ENCODE measurements at places on chromosomes 11 and 22.

- DNase-seq: no peak
Measured at GRCh38 chr22:41074061-41074460, 18.3 kb upstream of the EP300 start.

DNA sequence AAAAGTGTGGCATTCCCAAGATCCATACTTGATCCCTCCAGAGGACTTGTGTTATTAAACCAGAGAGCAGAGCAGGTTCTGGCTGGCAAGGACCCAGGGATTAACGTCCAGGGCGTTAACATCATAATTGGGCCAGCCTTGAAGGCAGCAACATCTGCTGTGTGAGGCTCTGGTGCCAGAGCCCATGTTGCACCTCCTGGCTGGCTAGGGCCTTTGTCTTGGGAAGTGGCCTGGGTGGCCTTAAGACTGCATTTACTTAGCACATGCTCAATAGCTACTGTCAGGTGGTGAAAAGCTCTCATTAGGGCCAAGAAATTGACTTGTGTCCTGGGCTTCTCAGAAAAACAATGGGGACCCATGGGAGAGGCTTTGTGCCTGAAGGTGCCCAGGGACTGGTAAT lies 66.6 kb downstream of the CACNG2 start:
- no peak for DNase-seq

DNA sequence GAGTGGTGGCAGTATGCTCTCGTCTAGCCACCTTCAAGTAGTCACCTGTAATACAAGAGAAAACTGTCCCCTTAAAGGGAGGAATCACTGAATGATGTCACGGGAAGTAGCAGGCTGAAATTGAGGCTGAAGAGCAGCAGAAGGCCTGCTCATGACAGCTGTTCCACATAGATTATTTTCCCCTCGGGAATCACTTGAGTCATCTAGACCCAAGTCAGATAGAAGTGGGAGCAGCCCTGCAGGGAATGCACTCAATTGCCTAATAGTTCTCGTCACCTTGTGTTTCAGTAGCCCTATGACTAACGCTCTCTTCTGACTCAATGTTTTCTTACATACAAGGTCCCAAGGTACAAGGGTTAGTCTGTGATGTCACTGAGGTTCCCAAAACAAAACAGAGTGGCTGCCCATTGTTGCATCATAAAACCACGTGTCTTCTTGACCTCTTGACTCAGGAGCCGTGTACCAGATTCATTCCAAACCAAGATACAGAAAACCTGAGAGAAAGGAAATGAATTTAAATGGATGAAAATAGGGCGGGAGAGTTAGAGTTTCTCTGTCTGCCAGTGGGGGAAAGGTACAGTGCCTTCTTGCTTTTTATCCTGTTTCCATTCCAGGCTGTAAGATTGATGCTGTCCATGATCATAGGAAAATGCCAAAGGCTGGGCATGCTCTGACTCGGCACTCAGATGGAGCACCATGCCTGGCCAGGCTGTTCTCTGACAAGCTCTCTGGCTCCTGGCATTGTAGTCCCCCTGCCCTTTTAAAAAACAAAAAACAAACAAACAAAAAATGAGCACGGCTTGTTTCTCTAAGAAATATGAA lies 21.6 kb upstream of the C11orf96 start:
- no peak for DNase-seq

- no peak for DNase-seq
Measured at GRCh38 chr11:125773516-125773915, 5.1 kb downstream of the PATE2 start.

- DNase-seq: no peak
Measured at GRCh38 chr22:27296091-27296675, 505.4 kb downstream of the MN1 start.

DNA sequence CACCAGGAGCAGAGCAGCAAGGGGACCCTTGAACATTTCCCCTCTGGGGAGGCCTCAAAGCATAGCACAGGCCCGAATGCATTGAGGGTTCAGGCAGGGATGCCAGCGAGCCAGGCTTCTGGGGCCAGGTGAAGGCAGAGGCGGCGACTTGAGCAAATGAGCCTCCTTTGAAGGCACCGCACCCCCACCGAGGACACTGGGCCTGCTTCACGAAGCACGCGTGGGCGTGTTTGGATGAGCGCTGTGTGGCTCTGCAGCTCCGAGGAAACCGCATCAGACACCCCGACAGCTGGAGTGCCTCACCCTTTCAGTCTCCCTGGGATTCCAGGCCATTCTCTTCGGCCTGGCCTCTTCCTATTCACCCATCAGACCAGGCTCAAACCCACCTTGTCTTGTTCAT lies 301.8 kb downstream of the NTM start:
- no peak for DNase-seq

DNA sequence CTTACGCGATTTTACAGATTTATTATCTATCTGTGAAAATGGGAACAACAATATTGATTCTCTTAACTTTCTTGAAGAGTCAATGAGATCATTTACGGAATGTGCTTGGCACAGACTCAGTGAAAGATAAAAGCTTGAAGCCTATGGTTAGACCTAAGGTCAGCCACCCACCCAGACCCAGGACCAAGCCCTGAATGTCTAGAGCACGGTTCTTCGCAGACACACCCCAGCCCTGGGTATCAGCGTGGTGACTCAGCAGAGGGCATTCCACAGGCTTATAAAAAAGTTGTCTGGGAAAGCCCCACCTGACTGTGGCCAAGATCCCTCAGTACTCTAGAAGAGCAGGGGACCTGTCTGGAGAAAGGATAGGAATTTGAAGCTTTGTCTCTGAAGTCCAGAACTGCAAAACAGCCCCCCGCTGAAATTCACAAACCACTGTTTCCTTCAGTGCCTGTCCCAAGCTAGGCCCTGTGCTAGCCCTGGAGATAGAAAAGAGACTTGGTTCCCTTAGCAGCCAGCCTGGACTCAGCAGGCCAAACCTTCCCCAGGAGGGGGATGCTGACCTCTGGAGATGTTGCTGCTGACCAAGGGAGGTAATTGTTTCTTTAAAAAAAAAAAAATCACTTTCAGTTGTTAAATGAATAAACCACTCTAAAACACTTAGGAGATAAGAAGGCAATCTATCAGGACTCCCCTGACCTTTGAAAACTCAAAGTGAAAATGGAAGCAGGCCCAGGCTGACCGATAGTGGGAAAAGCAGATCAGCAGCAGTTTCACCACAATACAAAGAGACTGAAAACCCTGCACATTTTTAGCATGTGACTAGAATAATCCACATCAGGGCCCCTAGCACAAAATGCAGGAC lies 114.0 kb downstream of the ABTB2 start:
- DNase-seq: no peak

DNA sequence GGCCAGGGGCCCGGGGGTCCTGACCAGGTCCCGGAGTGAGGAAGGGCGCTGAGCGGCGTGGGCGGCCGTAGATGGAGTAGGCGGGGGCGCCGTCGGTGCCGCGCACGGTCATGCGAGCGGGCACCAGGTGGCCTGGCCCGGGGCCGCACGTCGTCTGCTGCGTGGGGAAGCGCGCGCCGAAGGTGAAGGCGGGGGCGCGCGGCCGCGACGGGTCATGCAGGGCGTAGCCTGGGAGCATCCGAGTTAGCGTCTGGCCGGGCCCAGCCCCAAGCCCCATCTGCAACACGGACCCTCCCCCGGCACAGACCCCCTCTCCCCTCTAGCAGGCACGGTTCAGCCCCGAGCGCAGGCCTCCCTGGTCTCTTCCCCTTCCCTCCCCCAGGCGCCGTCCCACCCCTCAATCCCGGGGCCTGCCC lies 1.7 kb upstream of the TYMP start:
- DNase-seq: no peak

DNA sequence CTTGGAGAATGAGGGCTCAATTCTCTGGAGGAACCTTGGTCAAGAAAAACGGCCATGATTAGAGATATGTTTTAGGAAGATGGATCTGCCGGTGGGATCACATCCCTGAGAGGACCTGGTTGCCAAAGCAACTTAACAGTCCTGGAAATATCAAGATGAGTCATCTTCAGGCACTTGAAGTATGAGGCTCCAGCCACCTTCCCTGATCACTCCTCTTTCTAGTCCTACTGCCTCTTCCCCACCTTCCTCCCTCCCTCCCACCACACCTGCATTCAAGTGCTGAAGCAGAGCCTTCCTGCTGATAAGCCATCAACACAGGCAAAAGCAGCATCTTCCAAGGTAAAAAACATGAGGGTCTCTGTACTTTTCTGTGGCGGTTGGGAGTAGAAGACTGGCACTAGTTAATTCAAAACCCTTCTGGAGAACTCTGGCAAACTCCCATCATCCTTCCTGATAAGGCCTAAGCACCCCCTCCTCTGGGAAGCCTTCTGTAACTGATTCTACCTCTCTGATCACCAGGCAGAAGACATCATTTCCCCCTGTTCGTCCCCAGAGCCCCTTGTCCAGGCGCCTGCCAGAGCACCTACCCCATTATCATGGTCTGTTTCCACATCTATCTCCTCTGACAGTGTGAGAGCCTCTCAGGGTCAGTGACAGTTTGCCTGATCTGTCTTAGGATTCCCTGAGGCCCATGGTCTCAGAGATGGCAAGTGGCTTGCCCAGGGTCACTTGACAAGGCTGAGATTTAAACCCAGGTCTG lies 79.8 kb downstream of the CLPB start:
- no peak for DNase-seq

DNA sequence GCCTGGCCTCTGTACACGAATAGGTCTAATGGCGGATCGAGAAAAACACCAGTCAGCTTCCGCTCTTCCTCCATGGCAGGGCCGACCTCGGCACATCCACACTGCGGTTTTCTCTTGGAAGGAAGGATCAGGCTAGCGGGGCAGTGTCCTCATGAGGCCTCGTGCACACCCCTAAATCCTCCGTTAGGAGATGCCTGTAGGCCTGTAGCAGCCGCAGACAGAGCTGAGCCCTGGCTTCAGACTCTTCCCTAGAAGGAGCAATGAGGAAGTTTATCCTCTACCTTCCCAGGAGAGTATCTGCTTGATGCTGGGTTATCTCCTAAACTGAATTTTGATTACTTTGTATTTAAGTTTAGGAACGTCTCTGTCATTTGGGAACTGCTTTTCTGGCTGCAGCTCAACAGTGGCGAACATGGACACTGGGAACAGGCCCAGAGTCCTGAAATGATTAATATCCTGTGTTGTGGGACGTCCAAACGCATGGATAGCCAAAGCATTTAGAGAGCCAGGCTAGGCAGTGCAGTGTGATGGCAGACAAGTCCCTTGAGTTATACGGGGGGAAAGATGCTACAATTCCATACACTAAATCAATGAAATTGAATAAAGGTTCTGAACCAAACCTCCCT lies 16.5 kb upstream of the BMAL1 start:
- DNase-seq: no peak

GRCh38 chr11:9562716-9563115 lies 10.8 kb upstream of the WEE1 start:
- DNase-seq: no peak

DNA sequence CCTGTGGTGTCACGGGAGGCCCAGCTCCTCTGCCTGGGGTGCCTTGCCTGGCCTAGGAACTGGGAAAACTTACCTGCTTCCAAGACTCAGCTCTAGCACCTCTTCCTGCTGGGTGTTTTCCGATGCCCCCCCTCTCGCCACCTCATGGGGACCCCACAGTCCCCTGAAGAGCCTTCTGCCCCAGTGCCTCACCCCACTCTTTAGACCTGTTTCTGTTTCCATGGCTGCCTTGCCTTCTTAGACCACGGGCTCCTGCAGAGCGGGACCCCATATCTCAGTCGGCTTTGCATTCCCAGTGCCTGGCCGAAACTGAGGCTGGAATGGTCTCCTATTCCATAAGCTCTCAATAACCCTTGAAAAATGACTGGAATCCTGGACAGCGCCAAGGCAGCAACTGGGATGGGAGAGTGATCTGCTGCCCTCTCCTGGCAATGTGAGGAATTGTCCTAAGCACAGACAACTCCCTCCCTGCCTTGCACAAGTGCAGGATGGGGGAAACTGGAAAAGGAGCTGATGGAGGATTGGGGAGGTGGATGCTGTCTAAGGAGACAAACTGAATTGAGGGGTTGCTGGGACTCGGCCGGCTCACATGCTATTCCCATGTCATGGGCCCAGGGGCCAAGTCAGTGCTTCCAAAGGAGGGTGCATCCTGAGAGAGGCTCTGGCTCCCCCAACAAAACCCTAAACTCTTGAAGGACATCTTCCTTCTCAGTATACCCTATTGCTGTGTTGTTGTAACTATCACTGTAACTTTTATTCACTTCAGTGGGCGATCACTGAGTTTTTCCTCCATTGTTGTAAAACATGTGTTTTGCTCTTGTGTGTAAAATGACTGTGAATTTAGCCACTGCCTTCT lies 26.6 kb upstream of the IL17RA start:
- DNase-seq: no peak

DNA sequence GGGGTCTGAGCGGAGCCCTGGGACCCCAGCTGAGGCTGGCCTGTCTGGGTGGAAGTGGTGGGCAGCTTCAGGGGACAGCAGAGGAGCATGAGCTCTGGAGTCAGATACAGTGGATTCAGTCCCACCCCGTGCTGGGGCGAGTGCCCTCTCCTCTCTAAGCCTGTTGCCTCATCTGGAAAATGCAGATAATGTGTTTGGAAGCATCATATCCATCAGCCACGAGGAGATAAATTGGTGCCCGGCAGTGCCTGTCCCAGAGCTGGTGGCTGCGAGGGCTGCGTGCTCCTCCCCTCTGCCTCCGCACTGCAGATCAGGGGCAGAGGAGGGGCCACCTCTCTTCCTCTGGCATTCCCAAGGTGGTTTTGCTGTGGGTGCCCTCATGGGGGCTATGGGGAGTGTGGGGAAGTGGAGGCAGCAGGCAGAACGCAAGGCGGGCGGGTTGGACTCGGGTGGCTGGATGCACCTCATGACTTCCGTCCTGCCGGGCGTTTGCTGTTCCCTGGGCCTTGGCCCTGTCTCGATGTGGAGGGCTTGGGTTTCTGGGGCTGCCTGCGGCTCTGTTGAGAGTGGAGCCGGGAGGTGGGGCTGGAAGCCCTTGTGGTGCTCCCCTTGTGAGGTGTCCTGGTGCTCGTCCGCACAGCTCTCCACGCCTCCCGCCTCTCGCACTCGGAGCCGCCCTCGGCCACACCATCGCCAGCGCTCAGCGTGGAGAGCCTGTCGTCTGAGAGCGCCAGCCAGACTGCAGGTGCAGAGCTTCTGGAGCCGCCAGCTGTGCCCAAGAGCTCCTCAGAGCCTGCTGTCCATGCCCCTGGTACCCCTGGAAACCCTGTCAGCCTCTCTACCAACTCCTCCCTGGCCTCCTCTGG lies 20.9 kb downstream of the MICALL1 start:
- DNase-seq: no peak

GRCh38 chr22:40635940-40636379 lies 559 bp downstream of the MRTFA start:
- no peak for DNase-seq

DNA sequence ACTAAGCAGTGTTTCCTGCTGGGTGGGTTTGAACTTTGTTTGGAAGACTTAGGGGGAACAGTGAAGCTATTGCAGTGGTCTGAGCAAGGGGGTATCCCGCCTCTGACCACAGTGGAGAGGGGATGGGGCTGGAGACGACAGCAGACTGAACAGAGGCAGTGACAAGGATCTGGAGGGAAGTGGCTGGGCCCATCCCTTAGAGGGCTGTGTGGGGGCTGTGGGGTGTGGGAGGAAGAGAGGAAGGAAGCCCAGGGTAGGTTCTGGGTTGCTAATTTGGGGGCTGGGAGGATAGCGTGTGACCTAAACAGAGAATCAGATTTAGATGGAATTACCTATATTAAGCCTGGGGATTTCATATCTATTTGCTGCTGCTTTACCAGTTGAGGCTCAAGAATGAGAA lies 70.7 kb downstream of the BMAL1 start:
- no peak for DNase-seq

Data from GF-D8 (cell line).